ENCODE measurements at places on chromosomes 11 and 22. TPM values are rescaled to one million over a fixed set of nuclear protein-coding genes. Genes with fewer than 3 reads are reported as not detected.

DNA sequence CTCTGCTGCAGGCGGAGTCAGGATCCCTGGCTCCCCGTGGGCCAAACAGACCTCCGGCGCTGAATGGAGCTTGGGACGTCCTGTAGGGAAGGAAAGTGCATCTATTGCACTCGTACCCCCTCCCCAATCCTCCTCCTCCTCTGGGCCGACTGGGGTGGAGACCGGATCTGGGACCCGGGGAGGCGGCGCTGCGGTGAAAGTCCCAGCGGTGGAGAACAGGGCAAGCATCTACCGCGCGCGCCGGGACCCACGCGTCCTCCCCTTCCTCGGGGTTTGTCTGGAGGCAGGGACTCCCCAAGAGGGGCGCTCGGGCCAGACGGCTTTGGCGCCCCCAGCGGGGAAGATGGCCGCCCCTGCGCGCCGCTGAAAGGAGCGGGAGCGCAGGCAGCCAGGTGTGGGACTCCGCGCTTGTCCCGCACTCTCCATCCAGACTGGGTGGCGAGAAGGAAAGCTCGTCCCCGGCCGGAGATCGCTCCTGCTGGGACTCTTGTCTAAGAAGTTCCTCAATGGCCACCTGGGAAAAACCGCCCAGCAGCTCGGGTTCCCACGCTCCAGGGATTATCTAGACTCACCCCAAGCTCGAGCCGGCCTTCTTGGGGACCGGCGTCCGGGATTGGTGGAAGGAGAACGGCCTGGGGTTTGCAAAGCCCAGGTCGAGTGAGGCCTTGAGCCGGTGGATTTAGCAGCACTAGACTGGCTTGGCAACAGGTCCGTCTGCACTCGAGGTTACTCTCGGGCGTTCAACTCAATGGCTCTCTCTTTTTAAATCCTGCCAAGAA is 718 bp downstream of the FADS2 start:
- H3K36me3 ChIP-seq, result no peaks in the 10 kb centered on the region
- peak; percentile 78 for DNase-seq
- no peaks in the 10 kb centered on the region for H3K27me3 ChIP-seq
- peak overlapping the region; percentile 95 for H3K27ac ChIP-seq
- H3K4me3 ChIP-seq, result peak overlapping the region; percentile 98

DNA sequence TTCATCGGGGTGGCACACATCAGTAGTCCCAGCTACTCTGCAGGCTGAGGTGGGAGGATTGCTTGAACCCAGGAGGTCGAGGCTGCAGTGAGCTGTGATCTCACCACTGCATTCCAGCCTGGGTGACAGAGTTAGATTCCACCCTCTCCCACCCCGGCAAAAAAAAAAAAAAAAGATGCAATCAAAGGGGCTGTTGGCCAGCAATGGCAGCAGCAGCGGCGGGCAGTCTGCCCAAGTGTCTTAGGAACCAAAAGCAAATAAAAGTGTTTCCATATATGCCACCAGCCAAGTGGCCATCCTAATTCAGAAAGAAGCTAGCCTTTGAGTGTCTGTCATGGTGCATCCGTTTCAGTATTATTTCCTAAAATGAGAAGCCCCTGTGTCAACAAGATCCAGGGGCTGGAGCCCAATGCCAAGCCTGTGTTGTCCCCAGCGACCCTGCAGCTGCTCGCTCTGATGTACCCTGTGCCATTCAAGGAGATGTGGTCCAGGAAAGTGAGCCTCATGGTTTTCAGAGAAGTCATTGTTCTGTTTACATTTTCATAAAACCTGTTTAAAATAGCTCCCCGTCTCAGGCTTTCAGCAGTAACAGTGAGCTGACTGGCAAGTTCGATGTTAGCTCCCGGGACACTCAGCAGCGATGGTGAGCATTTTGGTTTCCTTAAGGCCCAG is 12.5 kb downstream of the CDPF1 start:
- no peaks in the 10 kb centered on the region for H3K4me1 ChIP-seq
- DNase-seq, result no peak
- H3K4me3 ChIP-seq, result no peak overlapping the region
- no peaks in the 10 kb centered on the region for H3K27me3 ChIP-seq
- H3K36me3 ChIP-seq, result no peaks in the 10 kb centered on the region

GRCh38 chr11:15765530-15765929 is 590.8 kb downstream of the SOX6 start:
- H3K36me3 ChIP-seq, result no peaks in the 10 kb centered on the region
- H3K4me3 ChIP-seq, result no peak overlapping the region
- DNase-seq, result no peak
- H3K27ac ChIP-seq, result no peak overlapping the region
- no peaks in the 10 kb centered on the region for H3K27me3 ChIP-seq
- H3K4me1 ChIP-seq, result no peaks in the 10 kb centered on the region

DNA sequence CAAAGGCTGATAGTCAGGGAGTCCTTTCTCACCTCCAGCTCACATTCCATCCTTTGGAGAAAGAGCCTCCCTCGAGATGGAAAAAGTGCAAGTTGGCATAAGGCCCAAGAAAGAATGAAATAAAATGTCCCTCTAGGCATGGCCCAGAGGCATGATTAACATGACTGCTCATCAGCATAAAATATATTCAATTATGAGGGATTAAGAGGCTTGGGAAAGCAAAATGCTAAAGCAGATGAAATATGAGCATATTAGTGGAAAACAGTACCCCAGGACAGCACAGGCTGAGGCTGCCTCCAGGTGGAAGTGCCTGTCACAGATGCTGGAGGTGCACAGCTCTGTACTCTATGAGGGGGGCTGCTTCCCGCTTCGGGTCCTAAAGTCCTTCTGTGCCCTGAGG is 347.8 kb upstream of the PLET1 start:
- no peak for DNase-seq
- no peaks in the 10 kb centered on the region for H3K36me3 ChIP-seq
- no peaks in the 10 kb centered on the region for H3K27me3 ChIP-seq
- no peak overlapping the region for H3K4me3 ChIP-seq

- no peak overlapping the region for H3K4me3 ChIP-seq
- no peaks in the 10 kb centered on the region for H3K4me1 ChIP-seq
- H3K36me3 ChIP-seq, result peaks cover 33% of the 10 kb centered on the region
These were observed 34.0 kb downstream of the TTC17 start for GRCh38 chr11:43392713-43393112.

DNA sequence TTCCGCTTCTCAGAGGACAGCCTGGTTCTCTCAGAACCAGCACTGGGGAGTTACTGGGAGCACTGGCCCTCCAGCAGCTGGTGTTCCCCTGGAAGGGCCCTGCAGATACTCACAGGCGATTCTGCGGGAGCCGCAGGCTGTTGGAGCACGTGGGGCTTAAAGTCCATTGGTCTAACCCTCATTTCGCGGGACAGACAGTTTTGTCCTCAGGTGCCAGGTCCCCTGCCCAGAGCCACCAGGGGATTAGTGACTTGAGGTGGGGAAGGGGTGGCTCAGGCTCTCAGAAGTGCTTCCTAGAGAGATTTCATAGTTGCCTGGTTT is 53.9 kb downstream of the CACNA1I start:
- H3K36me3 ChIP-seq, result no peaks in the 10 kb centered on the region
- H3K4me3 ChIP-seq, result no peak overlapping the region
- no peak overlapping the region for H3K27ac ChIP-seq

- H3K4me3 ChIP-seq, result no peak overlapping the region
- no peaks in the 10 kb centered on the region for H3K4me1 ChIP-seq
- H3K36me3 ChIP-seq, result no peaks in the 10 kb centered on the region
- H3K27me3 ChIP-seq, result no peaks in the 10 kb centered on the region
These were observed 34.1 kb downstream of the OTOG start for GRCh38 chr11:17581036-17581731.

DNA sequence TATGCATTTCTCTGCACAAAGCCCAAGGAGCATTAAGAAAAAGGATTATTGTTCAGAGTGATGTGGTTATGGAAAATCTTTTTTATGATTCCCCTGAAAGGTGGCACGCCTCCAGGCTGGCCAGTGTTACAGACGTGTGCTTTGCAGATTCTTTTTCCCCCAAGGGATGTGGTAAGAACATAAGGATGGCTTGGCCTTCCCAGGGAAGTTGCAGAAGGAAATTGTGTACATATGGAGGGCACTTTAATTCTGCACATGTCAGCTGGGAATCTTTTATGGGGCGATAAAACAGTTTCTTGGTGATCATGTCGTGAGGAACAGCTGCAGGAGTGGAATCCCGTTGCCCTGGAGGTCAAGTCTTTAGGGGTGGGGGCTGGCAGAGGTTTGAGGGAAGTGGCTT is 9.7 kb downstream of the SMARCB1 start:
- H3K4me1 ChIP-seq, result no peaks in the 10 kb centered on the region
- H3K36me3 ChIP-seq, result no peaks in the 10 kb centered on the region
- DNase-seq, result no peak

DNA sequence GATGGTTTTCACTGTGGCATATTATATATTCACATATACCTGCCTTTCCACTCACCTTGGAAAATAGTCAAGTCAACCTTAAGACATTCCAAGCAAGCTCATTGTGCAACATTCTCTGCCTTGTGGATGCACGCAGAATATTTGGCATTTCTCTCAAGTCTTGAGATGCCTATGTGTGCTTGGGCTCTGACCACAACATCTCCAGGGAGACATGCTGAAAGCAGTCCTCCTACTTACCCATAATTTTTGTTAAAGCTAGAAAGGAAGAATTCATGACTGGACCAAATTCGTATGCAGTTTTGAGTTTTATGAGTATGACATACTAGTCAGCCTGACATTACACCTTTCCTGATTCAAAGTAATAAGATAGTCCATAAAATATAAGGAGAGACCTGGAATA is 684.0 kb downstream of the OPCML start:
- no peak overlapping the region for H3K4me3 ChIP-seq
- no peaks in the 10 kb centered on the region for H3K36me3 ChIP-seq
- H3K4me1 ChIP-seq, result peaks cover 6% of the 10 kb centered on the region
- H3K27me3 ChIP-seq, result no peaks in the 10 kb centered on the region

- no peaks in the 10 kb centered on the region for H3K36me3 ChIP-seq
- H3K27ac ChIP-seq, result no peak overlapping the region
- H3K27me3 ChIP-seq, result no peaks in the 10 kb centered on the region
These were observed 715.9 kb upstream of the API5 start for GRCh38 chr11:42595876-42596275.

GRCh38 chr11:86162239-86162638 is 82.3 kb upstream of the EED start:
- H3K27ac ChIP-seq, result no peak overlapping the region
- no peaks in the 10 kb centered on the region for H3K36me3 ChIP-seq
- no peak overlapping the region for H3K4me3 ChIP-seq
- no peak for DNase-seq
- no peaks in the 10 kb centered on the region for H3K27me3 ChIP-seq

GRCh38 chr11:111557425-111558111 is 17.0 kb downstream of the LAYN start:
- H3K4me3 ChIP-seq, result no peak overlapping the region
- no peak for DNase-seq
- peaks cover 7% of the 10 kb centered on the region for H3K4me1 ChIP-seq
- H3K27ac ChIP-seq, result no peak overlapping the region

DNA sequence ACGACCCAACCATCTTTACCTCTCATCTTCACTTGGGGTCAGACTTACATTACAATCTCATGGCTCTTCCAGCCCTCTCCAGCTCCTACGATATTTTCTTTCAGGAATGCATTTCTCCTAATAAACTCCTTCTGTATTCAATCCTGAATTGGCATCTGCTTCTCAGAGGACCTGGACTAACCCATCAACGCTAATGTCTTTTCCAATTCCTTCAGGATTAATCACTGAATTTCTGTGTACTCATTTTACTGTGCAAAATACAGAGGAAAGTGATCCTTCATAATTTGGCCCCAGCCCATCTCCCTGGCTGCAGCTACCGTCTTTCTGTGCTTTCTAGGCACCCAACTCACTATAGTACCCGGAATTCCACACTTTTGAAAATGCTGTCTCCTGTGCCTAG is 239.2 kb downstream of the METTL15 start:
- H3K36me3 ChIP-seq, result no peaks in the 10 kb centered on the region
- H3K4me1 ChIP-seq, result no peaks in the 10 kb centered on the region
- no peaks in the 10 kb centered on the region for H3K27me3 ChIP-seq
- H3K4me3 ChIP-seq, result no peak overlapping the region
- DNase-seq, result no peak

DNA sequence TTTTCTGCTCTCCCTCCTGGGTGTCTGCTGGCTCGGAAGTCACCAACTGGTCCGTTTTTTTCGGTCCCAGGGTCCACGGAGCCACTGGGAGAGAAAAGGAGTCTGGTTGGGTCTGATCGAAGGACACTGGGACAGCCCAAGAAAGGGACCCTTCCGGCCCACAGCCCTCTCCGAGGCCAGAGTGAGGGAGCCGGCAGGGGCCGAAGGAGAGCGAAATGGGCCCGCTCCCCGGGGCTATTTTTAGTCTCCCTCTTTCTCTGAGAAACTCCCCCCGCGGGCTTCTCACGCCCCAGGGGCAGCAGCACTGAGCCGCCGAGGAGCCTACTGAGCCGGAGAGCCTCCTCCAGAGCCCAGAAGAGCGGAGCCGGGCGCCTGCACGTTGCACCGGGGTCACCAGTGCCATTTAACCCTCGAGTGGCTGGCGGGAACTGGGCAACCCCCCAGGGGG is 1.9 kb downstream of the ESAM start:
- H3K4me3 ChIP-seq, result peak overlapping the region; percentile 44
- H3K27ac ChIP-seq, result no peak overlapping the region
- peaks cover 77% of the 10 kb centered on the region for H3K27me3 ChIP-seq
- DNase-seq, result peak; percentile 28
- H3K4me1 ChIP-seq, result peaks cover 36% of the 10 kb centered on the region

- H3K36me3 ChIP-seq, result peaks cover 12% of the 10 kb centered on the region
- no peaks in the 10 kb centered on the region for H3K27me3 ChIP-seq
- DNase-seq, result peak; percentile 85
- peaks cover 41% of the 10 kb centered on the region for H3K4me1 ChIP-seq
- peak overlapping the region; percentile 62 for H3K27ac ChIP-seq
These were observed 40.9 kb downstream of the ZC3H12C start for GRCh38 chr11:110134110-110134509.

DNA sequence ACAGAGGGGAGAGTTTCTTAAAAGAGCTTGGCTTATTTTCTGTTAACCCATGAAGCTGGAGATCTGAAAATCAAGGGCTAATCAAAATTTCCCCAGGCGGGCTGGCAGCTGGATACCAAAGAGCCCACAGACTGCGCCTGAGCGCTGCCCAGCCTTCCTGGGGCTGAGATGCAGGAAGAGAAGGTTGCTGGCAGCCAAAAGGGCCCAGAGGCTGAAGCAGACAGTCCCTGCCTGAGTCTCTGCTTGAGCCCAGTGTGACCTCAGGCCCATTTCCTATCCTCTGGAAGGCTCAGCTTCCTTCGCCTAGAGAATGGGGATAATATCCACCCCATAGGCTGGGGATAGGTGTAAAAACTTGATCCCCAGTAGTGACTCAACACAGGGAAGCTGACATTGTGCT is 49.1 kb downstream of the ARRB1 start:
- H3K36me3 ChIP-seq, result no peaks in the 10 kb centered on the region
- no peaks in the 10 kb centered on the region for H3K27me3 ChIP-seq
- H3K4me1 ChIP-seq, result no peaks in the 10 kb centered on the region
- H3K27ac ChIP-seq, result no peak overlapping the region

The WNT7B gene
- 3.5 TPM for total RNA-seq

The HEPHL1 gene
- not detected for total RNA-seq

The SCGB2A2 gene
- total RNA-seq, result not detected

The LRRC32 gene
- total RNA-seq, result 1.1 TPM

The SYT9 gene
- 5.2 TPM for total RNA-seq

The TEAD1 gene
- 93.8 TPM for total RNA-seq

The CELSR1 gene
- 18.0 TPM for total RNA-seq

The PNPLA3 gene
- total RNA-seq, result 4.8 TPM

The MYOD1 gene
- total RNA-seq, result not detected

The HMBS gene
- total RNA-seq, result 31.1 TPM
